ENCODE measurements at places on chromosomes 16 and 17. TPM values are rescaled to one million over a fixed set of nuclear protein-coding genes. Genes with fewer than 3 reads are reported as not detected.

GRCh38 chr17:41340934-41341861, 9.4 kb downstream of the KRT33A start:
- no peak for DNase-seq

- no peak for DNase-seq
These were observed 928.7 kb downstream of the KCNJ2 start for GRCh38 chr17:71098071-71098470.

DNA sequence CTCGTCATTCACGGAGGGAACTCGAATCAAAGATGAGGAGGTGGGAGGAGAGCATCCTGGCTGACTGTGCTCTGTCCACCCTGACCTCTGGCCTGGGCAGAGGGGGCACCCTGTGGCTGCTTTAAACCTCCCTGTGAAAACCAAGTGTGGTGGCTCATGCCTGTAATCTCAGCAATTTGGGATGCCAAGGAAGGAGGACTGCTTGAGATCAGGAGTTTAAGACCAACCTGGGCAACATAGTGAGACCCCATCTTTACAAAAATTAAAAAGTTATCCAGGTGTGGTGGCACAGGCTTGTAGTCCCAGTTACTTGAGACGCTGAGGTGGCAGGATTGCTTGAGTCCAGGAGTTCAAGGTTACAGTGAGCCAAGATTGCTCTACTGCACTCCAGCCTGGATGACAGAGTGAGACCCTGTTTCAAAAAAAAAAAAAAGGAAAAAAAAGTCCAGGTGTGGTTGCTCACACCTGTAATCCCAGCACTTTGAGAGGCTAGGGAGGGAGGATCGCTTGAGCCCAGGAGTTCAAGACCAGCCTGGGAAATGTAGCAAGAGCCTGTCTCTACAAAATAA, 5.8 kb upstream of the CDK3 start:
- DNase-seq, result no peak

DNA sequence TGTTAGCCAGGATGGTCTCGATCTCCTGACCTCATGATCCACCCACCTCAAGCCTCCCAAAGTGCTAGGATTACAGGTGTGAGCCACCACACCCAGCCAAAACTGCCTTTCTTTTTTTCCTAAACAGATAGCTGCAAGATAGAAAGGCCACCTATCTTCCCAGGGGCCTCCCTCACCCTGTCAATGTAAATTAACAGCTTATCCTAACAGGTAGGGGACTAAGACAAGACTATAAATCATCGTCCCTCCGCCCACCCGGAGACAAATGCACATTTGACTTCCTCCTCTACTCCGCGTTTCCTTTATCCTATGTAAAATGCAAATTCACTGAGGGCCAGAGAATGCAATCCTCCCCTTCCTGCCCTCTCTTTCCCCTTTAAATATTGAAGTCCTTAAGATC, 71.4 kb downstream of the MARF1 start:
- DNase-seq, result no peak

DNA sequence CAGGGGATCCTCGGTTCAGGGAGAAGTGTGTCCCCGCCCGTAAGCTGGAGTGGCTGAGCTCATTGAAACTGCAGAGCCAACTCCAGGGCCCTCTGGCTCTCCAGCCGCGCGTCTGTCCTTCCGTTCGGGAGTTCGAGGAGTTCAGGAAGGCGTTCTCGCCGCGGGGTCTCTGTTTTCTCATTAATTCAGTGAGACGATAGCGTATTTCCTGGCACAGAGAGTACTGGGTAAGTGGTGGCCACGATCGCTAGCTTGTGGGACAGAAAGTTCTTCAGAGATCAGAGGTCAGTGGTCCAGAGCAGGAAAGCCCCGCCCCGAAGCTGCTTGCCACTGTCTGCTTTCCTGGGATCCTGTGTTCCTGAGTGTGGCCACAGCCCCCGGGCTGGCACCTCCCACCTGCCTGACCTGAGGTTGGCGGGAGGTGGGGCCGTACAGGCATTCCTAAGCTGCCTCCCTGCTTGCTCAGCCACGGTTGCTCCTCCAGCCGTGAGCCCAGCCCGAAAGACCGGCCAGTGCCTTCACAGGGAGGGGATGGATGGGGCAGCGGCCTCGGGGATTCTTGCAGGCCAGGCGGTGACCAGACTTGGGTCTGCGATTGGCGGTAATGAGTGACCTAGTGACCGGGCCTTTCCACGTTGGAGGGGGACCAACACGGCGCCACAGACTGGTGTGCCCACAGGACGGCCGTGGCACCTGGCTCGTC, 8.9 kb downstream of the BAIAP2 start:
- DNase-seq, result no peak

DNA sequence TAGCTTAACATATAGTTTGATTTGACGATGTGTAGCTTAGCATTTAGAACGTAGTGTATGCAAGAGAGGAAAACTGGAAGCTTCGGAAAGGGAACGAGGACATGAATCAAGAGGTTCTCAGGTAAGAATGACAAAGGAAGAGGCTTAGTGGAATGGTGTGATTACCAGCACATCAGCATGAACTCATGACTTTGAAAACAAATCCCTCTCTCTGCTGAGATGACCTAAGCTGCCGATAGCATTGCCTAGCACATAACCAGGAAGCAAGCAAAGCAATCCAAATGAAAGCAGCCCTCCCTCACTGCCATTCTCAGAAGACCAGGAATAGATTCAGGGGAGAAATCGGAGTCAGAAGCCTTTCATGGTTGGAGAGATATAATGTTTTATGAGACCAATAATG, 51.3 kb upstream of the CCL1 start:
- DNase-seq, result no peak

The TMEM100 gene
- 1.0 TPM for total RNA-seq

The ABCA6 gene
- total RNA-seq, result not detected

The EVPLL gene
- total RNA-seq, result not detected

Measured in SJCRH30 (cell line).